ENCODE measurements at places on chromosomes 5 and 9.

DNA sequence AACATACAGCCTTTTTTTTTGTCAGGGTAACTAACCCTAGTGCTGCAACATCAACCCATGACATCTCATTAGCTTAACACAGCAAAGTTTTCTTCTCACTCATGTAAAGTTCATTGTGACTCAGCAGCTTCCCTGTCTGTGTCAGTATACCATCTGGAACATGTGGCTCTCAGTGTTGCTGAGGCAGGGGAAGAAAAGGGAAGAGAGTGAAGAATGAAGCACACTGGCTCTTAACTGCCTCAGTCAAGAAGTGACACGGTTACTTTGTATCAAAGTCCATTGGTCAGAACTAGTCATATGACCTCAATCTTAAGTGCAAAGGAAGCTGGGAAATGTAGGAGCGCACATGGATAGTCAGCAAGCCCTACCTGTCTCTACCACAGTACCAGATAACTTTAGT lies 185.0 kb upstream of the ELL2 start:
- peak; percentile 93 for DNase-seq

DNA sequence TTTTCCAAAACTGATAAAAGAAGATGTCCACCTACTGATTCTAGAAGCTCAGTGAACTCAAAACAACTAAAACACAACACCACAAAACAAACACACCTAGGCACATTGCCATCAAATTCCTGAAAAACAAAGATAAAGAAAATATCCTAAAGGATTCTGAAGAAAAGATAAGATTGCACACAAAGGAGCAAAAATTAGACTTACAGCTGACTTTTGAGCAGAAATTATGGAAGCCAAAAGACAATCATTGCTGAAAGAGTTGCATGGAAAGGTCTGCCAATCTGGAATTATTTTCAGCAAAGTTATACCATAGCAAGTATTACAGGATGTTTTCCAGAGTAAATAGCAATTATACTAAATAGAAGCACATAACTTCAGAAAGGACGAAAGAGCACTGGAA lies 128.2 kb upstream of the IRX2 start:
- DNase-seq: peak; percentile 0

DNA sequence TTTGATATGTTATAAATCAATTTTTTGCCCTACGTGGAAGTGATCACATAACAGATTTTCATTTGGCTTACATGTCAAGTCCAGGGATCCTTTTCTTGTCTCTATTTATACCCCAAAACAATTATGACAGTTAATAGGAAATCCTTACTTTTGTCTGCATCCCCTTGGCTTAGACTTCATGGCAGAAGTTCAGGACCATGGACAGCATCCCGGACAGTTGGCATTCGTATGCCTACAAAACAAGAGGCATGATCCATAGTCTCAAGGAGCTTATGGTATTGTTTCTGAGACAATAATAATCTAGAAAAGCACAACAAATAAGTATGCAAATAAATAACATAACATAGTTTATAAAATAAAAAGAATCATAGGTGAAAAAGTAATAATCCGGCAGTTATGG lies 214.3 kb upstream of the GRIA1 start:
- DNase-seq: peak; percentile 46

DNA sequence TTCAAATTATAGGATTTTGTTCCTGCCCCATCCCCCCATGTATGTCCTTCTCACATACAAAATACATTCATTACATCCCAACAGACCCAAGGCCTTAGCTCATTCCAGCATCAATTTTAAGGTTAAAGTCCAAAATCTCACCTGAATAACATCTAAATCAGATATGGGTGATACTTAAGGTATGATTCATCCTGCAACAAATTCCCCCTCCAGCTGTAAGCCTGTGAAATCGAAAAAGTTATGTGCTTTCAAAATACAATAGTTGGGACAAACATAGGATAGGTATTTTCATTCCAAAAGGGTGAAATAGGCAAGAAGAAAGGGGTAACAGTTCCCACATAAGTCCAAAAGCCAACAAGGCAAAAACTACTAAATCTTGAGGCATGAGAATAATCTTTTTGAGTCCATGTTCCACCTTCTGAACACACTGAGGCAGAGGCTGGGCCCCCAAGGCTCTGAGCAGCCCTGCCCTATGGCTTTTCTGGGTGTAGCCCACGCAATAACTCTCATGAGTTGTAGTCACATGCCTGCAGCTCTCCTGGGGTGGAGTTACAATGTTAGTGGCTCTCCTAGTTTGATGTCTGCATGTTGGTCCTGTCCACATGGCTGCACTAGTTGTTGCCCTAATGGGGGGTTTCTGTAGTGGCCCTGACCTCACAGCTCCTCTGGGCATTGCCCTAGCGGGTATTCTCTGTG lies 243.9 kb upstream of the SMARCA2 start:
- no peak for DNase-seq

DNA sequence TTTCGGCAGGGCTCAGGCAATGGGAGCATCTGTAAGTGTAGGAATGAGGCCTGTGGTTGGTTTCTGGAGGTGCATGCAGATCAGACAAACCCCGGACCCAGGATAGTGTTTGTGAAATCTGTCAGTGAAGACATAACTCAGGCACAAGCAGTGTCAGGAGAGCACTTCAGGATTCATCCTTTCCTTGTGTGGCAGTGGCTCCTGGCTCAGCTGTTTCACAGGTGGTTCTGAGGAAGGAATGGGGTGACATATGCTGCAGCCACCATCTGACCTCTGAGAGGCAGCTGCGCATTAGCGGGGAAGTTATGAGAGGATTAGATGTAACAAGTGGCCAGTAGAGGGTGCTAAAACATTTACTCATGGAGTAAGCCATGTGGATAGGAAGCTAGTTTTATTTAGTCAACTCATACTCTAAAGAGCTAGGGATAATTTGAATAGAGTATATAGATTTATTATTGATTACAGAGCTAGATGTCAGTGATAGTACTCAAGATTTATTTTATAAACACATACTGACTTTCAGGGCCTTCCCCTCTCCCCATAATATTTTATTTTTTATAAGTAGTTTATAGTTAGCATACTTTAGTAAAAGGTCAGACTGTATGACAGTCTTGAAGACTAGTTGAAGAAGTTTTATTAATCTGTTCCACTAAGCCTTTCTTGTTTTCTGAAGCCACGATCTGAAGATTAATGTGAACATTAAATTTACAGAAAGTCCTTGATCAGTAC lies 28.4 kb downstream of the NNT start:
- DNase-seq: peak; percentile 89

GRCh38 chr9:3477236-3477834 lies 48.5 kb downstream of the RFX3 start:
- no peak for DNase-seq

GRCh38 chr5:92500752-92501151 lies 1080.3 kb downstream of the NR2F1-AS1 start:
- DNase-seq: no peak

Measured in fibroblast of lung (primary cell).